ENCODE measurements at places on chromosomes 11 and 22.

GRCh38 chr11:67396259-67396581 lies 4.4 kb downstream of the RAD9A start:
- no peak for DNase-seq

- no peak for DNase-seq
These were observed 580.3 kb downstream of the BRD1 start for GRCh38 chr22:49247194-49247924.

DNA sequence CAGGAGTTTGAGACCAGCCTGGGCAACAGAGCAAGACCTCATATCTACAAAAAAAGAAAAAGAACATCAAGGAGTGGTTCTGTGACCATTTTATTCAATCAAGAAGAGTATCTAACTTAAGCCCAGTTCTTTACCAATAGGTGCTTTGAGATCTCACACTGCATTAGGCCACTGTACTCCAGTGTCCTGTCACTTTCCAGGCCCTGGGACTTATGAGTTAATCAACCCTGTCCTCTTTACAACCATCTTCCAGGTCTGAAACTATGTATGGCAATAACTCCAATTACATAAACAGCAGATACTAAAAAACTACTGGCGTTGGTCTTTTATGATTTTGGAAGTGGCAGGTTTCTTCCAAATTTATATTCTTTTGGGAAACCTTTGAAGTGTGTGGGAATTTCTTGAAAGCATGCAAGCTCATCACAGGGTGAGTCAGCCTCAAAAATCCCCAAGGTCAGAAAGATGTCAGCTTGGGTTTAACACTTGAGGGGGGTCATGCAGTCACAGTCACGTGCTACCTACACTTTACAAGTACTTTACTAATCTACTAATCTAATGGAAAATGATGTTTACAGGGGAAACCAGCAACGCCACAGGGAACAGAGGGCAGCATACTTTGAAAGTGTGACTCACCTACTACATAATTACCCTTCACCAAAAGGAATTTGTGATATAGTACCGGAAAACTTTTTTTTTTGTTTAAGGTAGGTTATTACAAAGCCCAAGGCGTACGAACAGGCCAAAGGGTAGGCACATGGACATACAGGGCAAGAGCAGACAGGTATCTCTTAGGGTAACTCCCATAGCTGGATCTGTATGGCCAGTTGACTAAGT lies 15.6 kb downstream of the PISD start:
- DNase-seq = no peak

DNA sequence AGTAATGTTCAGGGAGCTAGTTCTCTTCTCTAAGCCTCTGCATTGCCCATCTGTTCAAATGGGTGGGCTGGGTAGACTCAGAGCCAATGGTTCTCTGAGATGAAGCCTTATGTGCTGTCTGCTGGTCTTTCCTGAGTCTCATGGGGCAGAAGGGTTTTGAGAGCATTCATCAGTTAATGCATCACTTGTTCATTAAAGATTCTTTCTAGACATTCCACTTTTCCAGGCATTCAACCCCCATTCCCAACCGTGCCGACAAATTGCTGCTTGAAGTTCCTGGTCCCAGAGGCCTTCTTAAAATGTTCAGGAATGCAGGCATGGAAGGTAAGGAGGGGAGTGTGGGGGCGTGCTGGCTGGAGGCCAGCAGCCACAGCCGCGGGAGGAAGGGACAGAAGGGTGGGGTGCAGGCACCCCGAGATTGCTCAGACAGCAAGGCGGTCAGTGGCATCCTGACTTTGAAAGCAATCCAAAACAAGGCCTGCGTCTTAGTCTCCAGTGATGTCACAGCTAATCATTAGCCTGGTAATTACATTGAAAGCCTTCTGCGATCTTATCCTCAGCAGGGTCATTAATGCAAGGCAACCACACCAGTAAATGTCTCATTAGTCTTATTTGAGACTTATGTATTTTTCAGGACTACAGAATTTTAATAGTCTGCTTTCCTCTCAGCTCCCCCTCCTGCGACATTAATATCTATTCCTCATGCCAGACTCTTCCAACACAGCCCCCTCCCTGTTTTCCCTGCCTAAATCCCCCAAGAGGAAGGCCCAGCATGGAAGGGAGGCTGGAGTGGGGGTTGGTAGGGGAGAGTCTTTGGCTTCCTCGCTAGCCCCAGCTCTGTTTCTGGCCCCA lies 328.8 kb downstream of the MIAT start:
- DNase-seq = no peak

DNA sequence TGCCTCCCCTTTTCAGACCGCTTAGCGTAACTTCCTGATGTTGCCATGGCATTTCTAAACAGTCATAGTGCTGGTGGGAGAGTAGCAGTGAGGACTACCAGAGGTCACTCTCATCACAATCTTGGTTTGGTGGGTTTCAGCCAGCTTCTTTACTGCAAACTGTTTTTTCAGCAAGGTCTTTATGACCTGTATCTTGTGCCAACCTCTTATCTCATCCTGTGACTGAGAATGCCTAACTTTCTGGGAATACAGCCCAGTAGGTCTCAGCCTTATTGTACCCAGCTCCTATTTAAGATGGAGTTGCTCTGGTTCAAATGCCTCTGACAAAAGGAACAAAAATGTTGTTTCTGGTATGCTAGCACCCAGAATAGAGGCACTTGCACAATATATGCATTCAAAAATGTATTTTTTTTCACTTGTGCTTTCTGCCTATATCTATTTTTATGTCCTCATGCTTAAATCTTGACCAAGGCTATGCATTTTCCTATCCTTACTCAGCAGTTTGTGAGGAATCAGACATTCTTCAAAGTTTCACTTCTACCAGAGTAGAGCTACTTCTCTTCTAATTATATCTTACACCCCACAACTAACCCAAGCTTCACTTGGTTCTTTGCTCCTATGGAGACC lies 16.1 kb upstream of the OR51M1 start:
- no peak for DNase-seq

Measured in CMK (cell line).